Cortex of kidney (tissue), 1 donor: ENCODE measurements at places on chromosomes 7 and 10.

- no peak for DNase-seq
These were observed 151.1 kb downstream of the SH3PXD2A start for GRCh38 chr10:103703941-103704919.

DNA sequence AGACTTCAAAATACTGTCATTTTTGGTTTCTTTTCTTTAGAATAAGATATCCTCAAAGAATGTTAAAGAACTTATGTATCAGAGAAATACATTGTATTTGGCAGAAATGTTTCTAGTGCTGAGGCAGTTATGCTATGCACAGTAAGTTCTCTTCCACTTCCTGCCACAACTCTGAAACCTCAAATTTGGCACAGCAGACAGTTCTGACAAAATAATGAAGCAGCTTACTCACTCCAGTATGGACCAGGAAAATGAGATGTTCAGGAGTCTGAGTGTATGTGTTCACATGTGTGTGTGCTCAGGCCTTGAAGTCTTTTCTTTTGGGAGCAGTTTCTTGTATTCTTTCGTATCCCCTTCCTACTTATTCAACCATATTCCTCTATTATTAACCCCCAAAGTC is 197.0 kb upstream of the AGK start:
- no peak for DNase-seq

DNA sequence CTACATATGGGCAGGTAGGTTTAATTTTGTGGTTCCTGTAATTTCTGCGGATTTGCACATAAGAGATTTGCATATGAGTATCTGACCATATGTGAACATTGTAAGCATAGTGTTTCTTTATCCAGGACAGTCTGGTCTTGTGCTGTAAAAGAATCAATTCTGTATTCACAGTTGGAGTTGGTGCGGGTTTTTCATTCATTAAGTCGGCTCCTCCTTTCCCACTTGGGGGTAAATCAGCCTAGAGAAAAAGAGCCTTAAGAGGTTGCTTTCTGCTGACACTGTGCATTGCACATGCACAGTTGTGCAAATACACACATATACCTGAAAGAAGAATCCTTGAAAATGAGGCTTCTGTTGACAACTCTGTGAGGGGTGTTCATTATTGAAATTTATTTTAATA is 6.1 kb upstream of the CYP26C1 start:
- DNase-seq: no peak

DNA sequence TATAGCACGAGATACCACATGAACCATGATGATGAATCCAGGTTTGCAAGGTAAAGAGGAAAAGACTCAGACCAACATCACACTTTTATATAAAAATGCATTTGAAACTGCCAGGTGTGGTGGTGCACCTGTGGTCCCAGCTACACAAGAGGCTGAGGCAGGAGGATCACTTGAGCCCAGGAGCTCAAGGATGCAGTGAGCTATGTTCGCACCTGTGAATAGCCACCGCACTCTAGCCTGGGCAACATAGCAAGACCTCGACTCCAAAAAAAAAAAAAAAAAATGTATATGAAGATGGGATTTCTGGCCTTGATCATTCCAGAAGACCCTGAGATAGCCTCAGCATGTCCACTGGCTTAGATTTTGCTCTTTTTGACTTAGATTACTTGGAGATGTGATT is 161.6 kb downstream of the PARD3 start:
- no peak for DNase-seq

DNA sequence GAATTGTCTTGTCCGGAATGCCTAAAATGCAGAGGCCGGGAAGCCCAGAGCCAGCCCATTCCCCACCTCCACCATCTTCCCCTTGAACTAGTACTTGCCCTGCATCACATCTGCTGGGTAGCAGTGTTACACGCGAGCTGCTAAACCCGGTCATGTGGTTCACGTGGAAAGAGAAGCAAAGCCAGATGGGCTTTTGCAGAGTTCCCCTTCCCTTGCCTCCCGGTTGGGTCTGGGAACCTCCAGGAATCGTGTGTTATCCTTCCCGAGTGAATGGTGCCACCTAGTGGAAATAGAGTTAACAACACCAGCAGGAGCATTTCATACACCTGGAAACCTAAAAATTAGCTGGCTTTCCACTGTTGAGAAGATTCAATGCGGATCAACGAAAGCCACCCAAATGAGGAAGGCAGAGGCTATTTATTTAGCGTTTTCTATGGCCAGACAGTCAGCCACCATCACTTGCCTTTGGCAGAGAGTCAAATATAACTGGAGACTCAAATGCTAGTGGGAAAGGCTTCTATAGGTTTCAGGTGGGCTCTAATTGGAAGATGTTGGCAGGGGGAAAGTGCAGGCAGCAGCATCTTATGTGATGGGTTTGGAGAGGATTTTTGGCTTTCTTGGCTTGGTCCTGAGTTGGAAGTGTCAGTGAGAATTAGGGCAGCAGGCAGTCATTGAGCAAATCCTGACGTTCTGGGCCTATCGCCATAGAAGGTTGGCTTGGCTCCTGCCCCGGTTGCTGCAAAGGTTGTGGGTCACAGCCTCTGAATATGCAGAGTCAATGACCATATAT is 12.9 kb upstream of the DENND2A start:
- DNase-seq: no peak

GRCh38 chr10:74934100-74934812 is 107.9 kb downstream of the KAT6B start:
- no peak for DNase-seq

DNA sequence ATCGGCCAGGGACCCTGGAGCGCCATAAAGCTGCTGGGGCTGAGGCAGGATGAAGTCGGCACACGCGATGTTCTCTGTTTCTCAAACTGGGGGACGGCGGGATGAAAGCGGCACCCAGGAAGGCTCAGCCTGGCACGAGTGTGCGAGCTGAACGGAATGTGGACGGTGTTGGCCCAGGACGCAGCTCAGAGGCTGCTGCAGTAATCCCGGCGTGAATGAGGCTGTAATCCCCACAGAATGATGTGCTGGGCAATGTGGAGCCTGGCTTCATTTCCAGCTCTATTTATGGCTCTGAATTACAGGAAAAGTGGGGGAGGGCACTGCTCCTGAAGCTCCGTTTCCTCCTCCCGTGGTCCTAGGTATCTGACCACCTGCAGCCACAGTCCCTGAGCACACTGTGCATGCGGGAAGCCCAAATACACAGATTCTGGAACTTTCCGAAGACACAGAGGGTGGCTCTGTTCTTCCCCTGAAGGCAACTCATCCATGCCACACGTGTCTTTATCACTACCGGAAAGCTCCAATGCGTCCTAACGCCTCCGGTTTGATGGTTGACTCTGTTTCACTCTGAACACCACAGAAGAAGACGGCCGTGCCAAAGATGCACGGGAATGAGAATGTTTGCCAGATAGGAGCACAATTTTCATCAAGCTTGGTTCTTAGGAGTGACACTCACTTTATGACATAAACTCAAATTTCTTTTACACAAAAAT is 37.6 kb downstream of the KLF6 start:
- DNase-seq: no peak

DNA sequence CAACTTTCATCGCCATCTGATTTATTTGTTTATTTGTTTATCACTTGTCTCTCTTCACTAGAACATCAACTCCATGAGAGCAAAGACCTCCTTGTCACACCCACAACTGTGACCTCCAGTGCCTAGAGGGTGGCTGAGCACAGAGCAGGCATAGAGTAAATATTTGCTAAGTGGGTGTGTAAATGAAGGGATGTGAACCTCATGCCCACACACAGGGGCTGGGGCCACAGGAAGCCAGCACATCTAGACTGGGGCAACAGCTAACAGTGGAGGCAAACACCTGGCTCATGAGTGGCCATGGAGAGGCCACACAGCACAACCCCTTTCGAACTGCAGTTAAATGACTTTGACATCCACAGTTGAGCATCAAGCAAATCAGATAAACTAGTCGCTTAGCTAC is 39.8 kb downstream of the AKR1B1 start:
- DNase-seq: no peak

DNA sequence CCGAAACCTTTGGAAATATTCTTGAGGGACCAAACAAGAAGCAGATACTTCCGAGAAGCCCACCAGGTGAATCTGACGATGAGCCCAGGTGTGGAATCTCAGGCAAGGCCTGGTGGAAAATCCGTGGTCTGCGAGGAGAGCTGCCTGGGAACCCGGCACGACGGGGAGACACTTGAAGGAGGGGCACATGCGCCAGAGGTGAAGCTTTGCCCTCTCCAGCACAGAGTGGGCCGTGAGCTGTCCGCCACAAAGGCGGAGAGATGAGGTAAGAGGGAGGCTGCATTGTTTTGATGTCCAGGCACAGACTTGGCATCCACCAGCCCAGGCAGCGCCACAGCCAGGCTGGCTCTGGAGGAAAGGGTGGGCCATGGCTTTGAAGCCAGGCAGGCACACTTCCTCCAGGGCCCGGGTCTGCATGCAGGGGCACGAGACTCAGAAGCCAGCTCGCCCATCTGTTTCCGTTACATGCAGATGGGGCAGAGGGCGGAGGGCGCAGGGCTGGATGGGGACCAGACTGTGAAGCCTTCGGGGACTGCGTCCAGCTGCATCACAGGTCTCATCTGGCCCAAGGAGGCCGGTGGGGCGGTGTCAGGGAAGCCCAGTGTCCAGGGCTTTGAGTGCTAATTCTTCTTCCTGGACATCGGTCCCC is 45.4 kb downstream of the CALML3 start:
- no peak for DNase-seq

GRCh38 chr7:8189625-8190024 is 72.3 kb downstream of the ICA1 start:
- no peak for DNase-seq

DNA sequence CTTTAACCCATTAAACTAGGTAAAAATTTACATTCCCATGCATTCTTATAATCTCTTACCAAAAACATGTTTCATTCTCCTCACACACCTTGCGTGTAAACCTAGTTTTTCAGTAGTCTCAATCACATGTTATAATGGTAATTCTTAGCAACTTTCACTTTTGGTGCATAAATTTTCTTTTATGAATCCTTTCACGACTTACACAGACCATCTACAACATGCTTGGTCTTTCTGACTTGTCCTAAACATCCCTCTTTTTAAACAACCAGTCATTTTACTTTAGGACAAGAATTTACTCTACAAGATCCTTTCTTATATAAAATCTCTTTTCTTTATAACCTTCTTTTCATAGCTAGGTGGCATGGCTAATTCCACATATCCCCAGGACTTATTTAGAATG is 25.8 kb downstream of the FBXL13 start:
- DNase-seq: no peak

- no peak for DNase-seq
These were observed 45.8 kb upstream of the SORBS1 start for GRCh38 chr10:95606922-95607321.

- DNase-seq: no peak
These were observed 1.0 kb upstream of the BMPR1A start for GRCh38 chr10:86755454-86755739.

GRCh38 chr7:79664884-79665676 is 211.6 kb upstream of the MAGI2 start:
- no peak for DNase-seq

DNA sequence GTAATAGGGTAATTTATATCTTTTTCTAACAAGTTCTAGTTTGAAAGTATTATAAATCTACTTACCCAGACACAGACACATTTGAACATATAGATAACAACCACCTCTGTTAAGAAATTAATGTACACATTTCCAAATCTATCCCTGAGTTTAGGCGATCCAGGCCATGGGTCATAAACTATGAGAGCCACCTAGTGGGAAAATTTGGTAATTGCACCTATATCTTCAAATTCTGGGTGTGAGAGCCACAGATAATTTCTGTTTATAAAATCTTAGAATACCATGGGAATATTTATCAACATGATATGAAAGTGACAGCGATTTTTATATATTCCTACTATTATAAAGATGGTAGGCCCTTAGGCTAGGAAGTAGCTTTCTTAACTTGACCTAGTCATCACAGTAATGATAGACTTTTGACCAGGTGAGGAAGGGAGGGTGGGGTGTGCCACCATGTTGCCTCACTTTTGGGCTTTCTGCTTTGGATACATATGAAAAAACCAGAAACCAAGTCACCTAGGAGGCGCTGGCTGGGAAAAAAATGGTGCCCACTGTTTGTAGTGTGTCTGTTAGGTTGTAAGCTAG is 8.0 kb upstream of the EPHA1 start:
- DNase-seq: no peak

- DNase-seq: no peak
These were observed 152.2 kb downstream of the DNAJB6 start for GRCh38 chr7:157488966-157489365.
